ENCODE measurements at places on chromosomes 1 and 21.

DNA sequence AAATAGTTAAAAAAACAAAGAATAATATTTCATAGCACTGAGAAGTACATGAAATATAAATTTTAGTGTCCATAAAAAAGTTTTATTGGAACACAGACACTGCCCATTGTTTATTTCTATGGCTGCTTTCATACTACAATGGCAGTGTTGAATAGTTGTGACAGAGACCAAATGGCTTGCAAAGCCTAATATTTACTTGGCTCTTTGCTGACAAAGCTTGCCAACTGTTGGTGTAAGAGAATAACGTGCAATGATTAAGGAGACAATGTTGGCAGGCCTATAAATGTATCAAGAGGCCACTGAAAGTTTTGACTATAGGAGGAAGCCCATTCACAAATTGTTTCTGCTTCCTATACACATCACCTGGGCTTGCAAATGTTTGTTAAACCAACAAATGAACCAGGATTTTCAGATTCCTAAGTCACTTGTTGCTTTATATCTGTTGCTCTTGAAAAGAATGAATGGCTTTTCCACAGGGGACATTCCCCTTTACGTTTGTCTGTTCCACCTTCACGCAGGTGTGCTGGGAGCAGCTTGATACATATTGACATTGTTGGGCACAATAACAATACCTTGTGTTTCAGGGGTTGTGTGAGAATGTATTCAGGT, 5.5 kb upstream of the ST6GALNAC3 start:
- no peak for DNase-seq

- DNase-seq: no peak
Measured at GRCh38 chr1:33365560-33365997, 44.7 kb upstream of the A3GALT2 start.

- peak; percentile 72 for DNase-seq
Measured at GRCh38 chr1:27668808-27669723, 2.9 kb downstream of the IFI6 start.

DNA sequence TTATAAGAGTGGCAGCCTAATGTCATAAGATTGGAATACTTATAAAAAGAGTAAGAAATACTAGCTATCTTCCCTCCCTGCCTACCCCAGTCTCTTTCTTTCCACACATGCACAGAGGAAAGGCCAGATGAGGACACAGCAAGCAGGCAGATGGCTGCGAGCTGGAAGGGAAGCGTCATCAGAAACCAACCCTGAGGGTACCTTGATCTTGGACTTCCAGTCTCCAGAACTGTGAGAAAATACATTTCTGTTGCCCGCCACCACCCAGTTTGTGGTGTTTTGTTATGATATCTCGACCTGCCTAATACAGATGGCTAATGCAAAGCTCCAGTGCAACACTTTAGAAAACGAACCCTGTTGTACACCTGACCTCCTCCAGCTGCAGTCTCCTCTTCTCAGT, 2.3 kb upstream of the OR2C3 start:
- DNase-seq: no peak

DNA sequence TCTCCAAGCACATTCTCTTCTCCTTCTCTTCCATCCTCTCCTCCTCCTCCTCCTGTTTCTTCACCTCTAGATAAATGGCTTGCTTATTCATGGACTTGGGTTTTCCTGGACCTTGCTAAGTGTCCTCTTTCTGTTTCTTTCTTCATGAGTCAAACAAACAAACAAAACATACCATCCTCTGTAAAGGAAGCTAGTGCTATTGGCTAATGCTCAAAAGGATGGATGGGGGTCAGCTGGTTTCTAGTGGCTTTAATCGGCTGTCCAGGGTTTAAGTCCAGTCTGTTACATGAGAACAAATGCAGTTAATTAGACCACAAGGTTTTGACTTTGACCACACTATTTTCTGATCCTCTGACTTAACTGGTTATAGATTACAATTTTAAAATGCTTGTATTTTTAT, 83.8 kb upstream of the TSPAN2 start:
- no peak for DNase-seq

DNA sequence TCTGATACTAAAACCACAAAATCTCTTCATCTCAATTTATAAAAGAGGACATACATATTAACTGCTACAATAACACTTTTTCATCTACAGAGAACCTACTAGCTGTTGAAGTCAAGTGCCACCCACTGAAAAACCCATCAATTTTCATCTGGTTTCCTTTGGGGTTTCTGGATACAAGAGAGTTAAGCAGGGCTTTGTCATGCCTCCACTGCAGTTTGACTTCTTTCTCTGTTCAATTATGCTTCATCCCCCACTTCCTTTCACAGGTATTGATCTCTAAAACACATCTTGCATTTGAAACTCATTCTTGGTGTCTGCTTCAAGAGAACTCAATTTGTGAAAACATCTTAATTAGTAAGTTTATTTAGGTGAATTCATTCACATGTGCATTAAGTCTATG, 60.5 kb upstream of the ANGPTL3 start:
- DNase-seq: no peak
